ENCODE measurements at places on chromosomes 6 and 20.

DNA sequence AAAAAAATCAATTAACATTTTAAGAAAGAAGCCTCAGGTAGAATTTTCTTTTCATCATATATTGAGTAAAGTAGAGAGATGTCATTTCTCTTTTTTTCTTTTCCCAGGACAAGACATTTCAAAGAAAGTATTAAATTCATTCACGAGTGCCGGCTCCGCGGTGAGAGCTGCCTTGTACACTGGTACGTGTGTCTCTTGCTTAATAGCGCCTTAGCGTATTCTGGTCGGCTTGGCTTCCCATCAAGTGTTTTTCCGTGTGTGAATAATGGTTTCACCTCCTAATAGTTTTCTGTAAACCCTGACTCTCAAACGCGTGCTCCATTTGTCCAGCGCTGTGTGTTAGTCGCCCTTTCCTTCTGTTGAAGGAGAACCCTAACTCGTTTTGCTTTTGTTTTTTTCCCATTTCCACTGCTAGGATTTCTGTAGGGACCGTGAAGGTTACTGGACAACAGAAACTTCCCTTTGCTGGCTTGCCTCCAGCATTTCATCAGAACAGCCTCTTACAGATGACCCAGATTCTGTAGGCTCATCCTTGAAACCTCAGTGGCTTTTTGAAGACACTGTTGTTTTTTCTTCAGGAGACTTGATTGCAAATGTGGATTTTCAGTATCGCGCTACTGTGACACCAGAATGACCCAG lies 45.7 kb upstream of the IRF4 start:
- no peak for DNase-seq

DNA sequence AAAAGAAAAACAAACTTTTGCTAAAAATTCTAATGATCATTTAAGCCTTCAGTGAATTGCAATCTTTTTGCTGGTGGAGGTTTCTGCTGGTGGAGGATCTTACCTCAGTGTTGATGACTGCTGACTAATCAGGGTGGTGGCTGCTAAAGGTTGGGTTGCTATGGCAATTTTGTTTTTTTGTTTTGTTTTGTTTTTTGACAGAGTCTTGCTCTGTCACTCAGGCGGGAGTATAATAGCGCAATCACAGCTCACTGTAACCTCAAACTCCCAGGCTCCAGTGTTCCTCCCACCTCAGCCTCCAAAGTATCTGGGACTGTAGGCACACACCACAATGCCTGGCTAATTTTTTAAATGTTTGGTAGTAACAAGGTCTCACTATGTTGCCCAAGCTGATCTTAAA lies 94.7 kb downstream of the ANKRD6 start:
- DNase-seq, result no peak

GRCh38 chr6:3232017-3232945 lies 4.8 kb upstream of the TUBB2B start:
- no peak for DNase-seq

DNA sequence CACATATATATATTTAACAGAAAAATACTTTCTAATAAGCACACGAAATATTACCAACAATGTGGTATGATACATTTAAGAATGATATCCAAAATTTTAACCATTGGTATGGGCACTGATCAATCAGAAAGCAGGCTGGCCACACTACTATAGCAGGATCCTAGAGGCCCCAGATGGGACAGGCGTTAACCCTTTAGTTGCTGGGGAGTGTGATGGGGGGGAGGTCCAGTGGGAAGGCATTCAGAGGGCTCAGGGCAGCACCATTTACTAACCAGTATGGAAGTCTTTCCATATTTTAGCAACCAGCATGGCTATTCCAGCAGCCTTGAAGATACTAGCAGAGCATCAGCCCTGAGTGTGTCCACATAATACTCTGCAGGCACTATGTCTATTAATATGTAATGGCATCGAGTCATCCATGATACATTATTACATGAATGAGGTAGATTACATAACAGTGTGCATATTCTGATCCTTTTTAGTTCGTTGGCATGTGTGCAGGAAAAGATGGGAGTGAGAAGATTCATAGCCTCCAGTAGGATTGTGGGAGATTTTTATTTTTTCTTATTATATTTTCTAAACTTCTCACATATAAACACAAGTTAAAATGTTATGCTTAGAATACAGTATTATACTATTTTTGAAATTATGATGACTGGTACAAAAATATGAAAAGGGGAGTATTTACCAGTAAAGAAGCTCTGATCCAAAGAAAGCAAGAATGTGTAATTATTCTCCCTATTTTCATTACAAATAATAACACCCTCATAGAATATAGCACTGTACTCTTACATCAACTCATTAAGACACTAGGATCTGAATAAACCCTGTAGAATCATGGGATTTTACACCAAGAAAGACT lies 78.9 kb downstream of the FAM217A start:
- DNase-seq, result no peak

- no peak for DNase-seq
Measured at GRCh38 chr6:18121580-18122127, 823 bp downstream of the NHLRC1 start.

DNA sequence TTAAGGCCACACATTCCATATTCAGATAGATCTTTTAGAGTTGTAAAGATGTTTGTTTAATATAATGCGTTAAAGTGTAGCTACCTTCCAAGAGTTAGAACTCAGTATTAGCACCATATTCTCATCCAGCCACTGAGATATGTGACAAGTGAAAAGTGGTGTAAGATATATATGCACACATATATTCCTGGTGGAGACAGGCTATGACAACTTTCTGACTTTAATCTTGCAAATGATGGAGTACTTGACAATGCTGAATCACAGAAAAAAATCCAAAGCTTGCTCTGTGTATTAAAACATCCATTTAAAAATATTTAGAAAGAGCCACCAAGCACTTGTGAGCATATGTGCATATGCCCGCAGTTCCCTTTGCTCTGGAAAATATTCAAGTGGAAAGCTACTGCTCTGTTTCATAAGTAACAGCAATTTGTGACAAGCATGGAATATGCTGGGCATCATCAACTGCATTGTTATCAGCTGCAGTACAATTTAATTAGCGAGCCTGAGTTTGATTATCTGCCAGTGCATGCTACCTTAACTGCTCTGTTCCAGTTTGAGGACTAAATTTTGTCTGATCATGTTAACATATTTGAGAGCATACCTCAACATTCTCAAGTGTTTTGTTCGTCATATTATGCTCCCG lies 64.8 kb downstream of the VIP start:
- no peak for DNase-seq

GRCh38 chr6:54361188-54361587 lies 52.9 kb downstream of the TINAG start:
- no peak for DNase-seq

- DNase-seq, result no peak
Measured at GRCh38 chr6:4128748-4129147, 6.6 kb downstream of the ECI2 start.

GRCh38 chr6:89554106-89554505 lies 84.4 kb downstream of the LYRM2 start:
- no peak for DNase-seq

DNA sequence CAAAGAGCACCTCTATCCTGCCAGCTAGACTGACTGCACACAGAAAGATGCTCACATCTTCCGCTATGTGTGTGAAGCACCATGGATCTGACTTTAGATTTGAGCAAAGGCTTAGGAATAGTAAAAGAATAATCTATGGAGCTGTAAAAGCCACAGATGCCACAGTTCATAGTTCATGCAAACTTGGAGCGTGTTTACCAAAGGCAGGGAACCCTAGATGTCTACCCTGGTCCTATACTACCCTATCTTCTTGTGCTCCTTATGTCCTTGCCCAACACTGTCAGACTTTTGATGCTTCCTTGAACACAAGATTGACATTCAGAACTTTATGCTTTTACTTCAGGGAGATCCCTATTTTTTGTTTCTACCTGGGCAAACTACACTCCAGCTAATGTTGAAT lies 39.2 kb downstream of the SPACA1 start:
- DNase-seq, result no peak

DNA sequence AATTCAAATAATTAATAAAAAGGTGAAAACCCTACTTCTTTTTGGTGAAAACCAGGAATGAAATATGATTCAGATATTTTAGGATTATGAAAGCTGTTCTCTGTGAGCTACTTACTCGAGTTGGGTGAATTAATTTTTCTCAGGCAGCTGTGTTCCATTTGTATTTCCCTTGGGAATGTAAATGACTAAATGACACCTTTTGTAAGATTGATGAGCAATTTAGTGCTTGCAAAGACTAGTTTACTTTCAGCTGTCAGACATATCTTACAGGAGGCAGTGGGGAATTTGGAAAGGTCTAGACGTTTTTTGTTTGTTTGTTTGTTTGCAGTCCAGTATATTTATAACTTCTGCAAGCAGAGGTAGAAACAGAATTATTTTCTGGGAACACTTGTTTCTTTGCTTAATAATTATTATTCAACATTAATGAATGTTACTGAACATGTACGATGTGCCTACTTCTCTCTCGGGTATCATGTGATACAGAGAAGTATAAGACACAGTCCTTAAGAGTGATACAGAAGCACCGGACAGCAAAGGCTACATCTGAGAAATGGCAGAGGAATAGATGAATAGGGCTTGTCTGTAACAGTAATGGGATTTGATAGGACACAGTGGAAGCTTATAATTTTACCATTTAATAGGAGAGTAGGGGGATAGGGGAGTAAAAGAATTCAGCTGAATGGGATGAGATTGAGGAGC lies 91.3 kb downstream of the AKAP7 start:
- DNase-seq, result no peak

DNA sequence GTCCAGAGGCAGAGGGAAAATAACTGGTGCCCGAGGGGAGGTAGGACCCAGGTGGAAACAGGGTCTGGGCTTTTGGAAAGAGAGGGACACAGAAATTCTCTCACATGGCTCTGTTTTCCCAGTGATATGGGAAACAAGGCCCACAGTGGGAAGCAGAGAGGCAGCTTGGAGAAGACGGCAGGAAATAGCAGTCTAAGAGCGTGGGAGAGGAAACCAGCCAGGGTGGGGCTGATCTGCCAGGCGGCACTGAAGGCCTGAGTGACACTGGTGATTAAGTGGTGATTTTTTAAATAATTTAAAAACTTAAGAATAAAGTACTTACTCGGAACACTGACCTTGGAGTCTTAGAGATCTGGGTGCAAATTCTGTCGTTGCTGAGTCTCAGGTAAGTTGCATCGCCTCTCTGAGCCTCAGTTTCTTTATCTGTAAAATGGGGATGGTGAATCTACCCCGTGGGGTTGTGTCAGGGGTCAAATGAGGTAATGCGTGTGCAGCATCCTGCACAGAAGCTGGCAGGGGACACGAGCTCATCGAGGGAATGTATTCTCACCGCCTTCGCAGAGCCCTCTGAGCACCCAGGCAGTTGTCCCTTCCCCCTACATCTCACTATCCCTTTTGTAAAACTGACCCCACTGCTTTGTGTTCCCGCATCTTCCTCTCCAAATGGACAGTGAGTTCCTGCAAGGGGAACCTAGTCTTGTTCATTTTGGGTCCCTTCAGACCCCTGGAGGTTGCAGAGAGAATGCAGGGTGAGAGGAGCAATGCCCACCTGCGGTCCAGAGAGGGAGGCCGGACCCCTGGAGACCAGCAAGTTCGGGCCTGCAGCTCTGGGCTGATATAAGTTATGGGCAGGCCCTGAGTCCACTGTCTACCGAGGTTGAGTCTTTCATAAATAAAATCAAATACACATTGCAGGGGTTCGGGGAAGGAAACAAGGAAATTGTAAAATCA lies 228.6 kb upstream of the PMEPA1 start:
- DNase-seq, result no peak

DNA sequence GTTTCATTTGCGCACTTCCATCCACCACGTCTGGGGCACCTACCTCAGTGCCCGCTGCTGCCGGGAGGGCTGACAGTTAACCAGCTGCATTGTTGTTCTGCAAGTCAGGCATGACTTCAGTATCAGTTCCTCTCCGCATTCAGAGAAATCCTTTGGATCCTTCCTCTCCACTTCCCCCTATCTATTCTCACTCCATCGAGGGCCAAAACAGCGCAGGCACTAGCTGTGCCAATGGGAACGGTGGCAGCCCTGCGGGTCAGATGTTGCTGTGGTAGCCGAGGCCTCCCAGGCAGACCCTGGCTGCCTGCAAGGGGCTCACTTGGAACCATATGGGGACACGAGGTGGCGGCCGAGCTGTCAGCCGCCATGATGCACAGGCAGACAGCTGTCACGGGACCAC lies 64.2 kb upstream of the INSM1 start:
- no peak for DNase-seq

DNA sequence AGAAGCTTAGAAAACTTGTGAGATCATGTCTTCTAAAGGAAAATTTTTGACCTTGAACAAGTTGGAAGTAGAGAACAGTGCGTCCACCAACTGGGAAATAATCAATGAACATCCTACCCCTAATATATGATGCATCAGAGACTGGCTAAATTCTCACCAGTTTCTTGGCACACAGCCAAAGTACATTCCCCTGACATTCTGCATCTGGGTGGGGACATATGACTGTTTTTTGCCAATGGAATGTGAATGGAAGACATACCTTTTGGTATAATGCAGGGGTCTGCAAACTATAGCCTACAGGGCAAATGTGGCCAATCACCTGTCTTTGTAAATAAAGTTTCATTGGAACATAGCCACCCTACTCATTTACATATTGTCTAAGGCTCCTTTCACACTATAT lies 84.7 kb downstream of the HAO1 start:
- DNase-seq, result no peak

- DNase-seq, result no peak
Measured at GRCh38 chr6:86936834-86937218, 502 bp upstream of the HTR1E start.

DNA sequence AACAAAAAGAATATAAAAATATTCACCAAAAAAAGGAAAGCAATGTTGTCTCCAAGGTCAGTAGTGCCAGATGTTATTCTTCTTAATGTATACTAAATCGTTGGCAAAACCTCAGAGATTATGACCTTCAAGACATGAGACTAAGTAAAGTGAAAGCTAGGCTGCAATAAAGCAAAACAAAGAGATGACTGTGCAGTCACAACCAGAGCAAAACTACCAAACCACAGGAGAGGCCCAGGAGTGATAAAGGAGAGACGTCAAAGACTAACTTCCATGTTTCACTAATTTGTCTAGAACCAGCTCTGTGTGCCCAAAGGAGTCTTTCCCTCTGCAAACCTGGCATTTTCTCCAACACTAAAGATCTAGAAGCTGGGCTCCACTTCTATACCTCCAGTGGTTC lies 155.9 kb upstream of the POU3F2 start:
- DNase-seq, result no peak

DNA sequence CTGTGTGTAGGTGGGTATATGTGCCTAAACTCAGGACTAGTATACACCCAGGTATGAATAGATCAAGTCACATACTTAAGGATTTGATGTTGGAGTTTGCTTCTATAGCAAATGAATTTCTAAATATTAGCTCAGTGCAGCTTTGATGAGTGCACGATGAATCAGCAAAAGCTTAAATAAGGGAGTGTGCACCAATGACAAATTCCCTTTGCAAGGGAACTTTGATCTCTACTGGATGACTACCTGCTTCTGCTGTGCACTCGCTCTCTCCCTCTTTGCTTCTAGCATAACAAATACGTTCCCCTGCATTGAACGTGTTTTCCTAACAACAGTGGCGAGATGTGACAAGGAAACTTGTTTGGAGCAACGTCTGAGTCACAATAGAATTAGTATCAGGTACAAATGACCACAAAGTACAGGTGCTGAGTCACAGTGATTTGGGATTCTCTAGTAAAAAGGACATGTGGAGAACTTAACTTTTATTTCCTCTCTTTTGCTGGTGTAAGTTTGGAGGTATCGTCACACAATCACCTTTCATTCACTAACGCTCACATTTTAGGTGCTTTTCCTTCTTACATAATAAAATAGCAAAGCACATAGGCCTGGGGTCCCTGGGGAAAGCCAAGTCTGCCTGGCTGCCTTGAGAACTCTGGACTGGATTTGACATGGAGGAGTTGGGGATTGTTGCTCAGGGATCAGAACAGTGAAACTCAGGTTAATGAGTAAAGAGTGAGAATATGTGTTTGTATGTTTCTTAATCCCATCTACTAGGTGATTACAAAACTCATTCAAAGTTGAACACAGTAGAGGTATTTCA lies 49.7 kb downstream of the KLHL31 start:
- DNase-seq, result no peak
